ENCODE measurements at places on chromosomes 3 and 15.

DNA sequence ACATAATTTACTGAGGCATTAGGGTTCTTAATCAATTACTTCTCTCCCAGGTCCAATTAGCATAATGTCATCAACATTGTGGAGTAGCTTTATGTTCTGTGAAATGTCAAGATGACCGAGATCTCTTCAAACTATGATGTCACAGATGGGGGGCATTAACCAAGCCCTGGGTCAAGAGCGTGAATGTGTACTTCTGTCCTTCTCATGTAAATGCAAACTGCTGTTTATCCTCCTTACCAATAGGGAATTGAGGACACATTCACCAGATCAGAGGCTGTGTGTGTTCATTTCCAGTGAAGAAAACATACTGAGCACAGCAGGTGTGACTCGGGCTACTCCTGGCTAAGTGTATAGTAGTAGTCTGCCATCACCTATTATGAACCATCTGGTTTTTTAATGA is 177.9 kb downstream of the MINAR1 start:
- DNase-seq: no peak

DNA sequence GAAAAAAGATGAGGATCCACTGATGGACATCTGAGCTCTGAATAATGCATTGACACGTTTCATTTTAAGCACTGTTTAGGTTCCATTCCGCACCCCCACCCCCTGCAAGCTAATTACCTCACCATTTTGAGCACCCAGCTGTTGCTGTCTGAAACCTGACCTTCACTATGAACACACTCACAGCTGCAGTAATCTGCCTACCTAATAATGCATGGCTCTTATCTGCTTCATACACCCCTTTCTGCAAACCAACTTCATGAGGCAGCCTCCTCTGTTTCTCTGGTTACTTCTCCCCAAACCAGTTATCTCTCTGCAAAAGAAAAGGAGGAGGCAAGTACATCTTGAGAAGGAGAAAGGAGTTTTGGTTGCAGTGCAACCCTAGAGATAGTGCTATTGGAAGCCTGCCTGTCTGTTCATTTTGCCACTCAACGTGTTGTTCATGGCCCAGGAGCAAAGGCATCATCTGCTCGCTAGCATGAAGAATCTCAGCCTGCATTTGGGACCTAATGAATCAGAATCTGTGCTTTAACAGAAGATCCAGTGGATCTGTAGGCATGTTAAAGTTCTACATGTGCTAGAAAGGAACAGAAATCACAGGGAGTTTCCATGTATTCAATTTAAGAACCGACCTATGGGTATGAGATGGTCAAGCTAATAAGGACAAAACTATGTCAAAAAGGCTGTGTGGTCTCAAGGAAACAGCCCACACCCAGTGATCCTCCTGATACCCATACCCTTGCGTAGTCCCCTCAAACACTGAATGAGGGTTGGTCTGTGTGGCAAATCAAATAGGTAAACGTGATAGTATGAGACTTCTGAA is 87.2 kb downstream of the MB21D2 start:
- DNase-seq: no peak

- DNase-seq: no peak
Measured at GRCh38 chr3:197682713-197683112, 54.0 kb downstream of the RUBCN start.

DNA sequence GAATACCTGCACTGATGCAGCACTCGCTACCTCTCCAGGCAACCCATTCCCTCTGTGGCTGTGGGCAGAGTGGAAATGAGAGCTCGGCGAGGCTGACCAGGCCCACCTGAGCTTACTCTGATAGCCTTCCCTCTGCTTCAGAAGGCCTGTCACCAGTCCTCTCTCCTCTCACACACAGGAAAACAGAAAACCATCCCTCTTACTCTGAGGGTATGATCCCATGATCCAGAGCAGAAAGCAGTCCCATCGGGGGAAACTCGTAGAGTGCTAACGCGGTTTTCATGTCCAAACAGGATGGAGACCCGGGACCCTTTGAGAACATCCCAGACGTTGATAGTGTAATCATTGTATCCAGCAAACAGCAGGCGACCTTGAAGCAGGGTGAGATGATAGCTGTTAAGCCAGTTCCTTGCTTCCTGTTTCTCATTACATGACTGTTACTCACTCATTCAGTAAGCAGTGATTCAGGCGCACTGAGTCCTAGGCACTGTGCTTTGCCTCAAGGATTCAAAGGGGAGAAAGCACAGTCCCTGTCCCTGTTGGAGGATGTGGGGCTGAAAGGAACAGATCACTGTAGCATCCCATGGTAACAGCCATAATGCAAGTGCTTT is 11.8 kb upstream of the BCL2L10 start:
- DNase-seq: no peak

GRCh38 chr3:57112206-57112605 is 51.7 kb downstream of the SPATA12 start:
- DNase-seq: no peak

DNA sequence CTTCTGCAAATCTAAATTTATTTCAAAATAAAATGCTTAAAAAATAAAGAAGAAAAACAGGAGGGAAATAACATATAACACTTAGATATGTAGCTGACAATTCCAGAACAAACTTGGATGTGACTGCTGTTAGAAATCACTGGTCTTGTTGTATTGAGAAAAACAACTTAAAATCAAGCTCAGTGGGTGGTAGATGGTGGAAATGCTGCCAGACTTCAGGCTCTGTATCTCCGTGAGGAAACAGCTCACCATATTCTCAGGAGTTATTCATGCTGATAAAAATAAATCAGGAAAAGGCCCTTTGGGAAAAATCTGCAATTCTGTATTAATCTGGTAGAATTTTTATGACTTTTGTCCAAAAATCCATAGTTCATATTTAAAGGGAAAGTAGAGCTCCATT is 477.6 kb downstream of the RAP2B start:
- no peak for DNase-seq

GRCh38 chr3:27209617-27210264 is 159.4 kb downstream of the NEK10 start:
- DNase-seq: no peak

GRCh38 chr3:33911525-33912322 is 113.3 kb downstream of the PDCD6IP start:
- no peak for DNase-seq

DNA sequence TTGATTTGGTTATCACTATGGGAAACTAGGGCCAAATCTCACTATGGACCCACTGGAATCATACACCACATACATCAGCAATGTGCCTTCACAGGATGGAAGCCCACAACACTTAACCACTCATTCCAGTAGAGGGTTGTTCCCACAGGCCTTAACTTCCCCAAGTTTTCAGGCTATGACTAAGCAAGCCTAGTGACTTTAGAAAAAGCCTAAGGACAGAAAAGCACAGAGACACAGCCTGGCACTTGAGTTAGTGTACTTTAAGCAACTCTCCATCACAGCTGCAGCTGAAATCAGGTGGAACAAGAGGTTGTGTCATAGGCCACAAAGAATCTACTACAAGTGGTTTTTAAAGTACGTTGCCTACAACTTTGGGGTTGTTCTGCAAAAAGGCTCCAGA is 128.7 kb downstream of the LRRN1 start:
- no peak for DNase-seq

GRCh38 chr3:71695000-71695482 is 30.2 kb downstream of the EIF4E3 start:
- DNase-seq: no peak

DNA sequence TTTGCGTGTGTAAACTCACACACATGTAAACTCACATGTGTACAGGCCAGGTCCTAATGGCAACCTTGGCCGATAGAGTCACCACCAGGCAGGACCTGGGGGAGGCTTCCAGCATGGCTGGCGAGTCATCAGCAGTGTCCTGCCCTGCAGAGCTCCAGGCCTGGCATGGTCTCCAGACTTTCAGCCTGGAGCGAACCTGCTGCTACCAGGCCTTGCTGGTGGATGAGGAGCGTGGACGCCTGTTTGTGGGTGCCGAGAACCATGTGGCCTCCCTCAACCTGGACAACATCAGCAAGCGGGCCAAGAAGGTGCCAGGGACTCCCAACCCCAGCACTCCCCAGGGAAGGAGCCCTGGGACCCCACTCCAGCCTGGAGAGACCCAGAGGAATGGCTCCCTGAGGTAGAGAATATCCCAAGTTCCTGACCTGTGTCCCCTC is 1.0 kb downstream of the SEMA3B start:
- no peak for DNase-seq

DNA sequence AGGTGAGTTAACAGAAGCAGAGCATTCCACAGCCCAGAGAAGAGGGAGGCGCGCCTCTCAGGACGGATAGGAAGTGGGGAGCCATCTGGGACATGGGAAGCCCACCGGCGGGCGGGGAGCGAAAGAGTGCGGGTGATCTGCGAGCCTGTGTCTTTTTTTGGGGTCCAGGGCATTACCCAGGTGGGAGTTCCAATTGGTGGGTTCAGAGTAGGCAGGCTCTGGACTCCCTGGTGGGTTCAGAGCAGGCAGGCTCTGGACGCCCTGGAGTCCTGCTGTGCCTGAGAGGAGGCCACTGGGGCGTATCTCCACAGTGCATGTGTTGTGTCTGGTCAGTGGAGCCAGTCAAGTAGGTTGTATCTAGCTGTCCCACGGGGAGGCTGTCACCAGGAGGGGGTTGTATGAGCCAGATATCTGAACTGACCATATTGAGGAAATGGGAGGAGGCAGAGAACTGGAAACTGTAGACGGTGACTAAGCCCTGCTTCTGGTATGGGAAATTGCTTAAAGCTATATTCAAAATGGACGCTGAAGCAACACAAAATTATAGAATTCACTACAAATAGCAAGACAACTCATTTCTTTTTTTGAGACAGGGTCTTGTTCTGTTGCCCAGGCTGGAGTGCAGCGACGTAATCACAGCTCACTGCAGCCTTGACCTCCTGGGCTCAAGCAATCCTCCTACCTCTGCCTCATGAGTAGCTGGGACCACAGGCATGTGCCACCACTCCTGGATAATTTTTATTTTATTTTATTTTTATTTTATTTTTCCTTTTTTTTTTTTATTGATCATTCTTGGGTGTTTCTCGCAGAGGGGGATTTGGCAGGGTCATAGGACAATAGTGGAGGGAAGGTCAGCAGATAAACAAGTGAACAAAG is 34.5 kb upstream of the CHST2 start:
- no peak for DNase-seq

DNA sequence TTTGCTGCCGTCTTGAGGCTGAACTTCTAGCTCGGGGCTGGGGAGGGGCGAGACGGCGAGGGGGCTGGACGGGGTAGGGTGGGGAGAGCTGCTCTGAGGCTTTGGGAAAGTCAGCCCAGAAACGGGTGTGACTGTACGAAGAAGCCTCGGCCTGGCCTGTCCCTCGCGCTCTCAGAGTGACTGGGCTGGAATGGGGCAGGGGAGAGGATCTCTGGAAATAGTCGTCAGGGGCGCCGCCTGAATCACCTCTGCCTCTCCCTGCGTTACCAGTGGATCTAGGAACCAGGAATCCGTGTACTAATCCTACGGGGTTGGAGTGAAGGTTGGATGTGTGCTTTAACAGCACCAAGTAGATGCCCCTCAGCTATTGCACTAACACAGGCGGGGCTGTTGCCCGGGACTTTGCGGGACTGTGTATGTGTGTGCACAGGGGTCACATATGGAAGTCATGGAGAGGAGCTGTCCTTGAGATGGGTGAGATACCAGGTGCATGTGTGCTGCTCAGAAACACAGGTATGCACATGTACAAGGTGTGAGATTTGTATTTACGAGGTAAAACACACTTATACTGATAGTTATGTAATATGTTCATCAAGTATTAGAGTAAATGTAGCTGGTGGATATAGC is 591 bp downstream of the FOXL2NB start:
- no peak for DNase-seq

GRCh38 chr3:85161544-85161943 is 202.8 kb downstream of the CADM2 start:
- DNase-seq: no peak

DNA sequence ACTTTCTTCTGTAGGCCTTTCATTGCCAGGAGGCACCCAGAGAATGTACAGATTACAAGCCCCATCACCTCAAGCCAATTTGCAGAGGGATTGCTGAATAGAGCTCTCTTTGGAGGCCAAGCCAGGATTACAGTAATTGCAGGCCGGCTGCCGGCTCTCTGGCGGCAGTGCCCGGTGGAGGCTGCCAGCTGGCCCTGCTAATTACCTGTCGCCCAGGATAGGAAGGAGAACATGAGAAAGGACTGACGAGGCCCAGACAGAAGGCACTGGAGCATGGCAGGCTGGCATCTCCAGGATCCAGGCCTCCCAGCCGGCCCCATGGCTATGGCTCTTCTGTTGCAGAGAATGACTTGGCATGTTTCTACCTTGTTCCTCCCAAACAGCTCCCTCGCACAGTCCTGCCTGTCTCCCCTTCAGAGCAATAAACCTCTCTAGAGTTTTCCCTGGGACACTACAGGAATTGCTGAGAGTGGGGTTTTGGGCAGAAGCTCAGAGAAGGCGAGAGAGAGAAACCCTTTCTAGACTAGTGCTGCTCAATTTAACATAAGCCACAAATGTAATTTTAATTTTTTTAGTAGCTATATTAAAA is 273.6 kb upstream of the PROK2 start:
- no peak for DNase-seq

DNA sequence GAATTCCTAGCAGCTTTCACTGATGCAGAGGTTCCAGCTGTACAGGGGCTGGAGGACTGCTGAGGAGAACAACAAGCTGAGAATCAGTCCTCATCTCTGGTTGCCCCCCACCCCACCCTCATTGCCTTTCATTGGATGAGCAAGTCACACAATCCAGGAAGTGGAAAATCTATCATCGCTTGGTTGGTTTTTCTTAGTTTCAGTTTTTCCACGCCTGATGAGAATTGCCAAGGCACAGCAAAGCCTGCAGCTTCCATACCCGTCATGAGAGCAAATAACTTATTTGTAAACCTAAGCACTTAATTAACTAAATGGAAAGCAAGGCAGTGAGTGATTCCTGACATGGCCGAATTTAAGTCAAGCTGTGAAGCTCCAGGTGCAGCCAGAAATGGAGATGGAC is 21.4 kb upstream of the LIPC start:
- DNase-seq: peak; percentile 3

DNA sequence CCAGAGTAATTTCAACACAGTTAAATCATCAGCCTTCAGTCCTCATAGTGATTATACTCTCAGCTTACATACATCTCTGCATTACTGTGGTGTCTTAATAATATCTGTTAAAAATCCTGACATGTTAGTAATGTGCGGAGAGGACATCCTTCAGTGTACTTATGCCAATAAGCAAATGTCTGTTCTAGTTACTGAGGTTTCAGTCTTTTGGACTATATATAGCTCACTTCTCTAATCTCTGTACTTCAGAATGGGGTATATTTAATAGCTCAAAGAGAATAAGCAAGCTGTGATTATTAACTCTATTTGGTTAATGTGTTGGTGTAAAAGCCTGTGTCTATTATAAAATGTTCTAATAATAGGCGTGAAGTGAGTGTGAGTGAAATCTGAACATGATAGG is 28.9 kb upstream of the OSTN start:
- DNase-seq: no peak

- no peak for DNase-seq
Measured at GRCh38 chr15:68991723-68992122, 22.8 kb upstream of the NOX5 start.

- DNase-seq: no peak
Measured at GRCh38 chr3:125137358-125138033, 75.1 kb downstream of the SLC12A8 start.

GRCh38 chr3:5017925-5018531 is 38.8 kb downstream of the BHLHE40 start:
- DNase-seq: no peak

Measured in stimulated activated CD8-positive, alpha-beta memory T cell treated with anti-CD3 and anti-CD28 coated beads, Interleukin-2, amount 100 ng/mL, for 1 hour (primary cell).